ENCODE measurements at places on chromosomes 3 and 15. TPM values are rescaled to one million over a fixed set of nuclear protein-coding genes. Genes with fewer than 3 reads are reported as not detected.

The DGKG gene
- total RNA-seq: 11.6 TPM

The ZNF717 gene
- total RNA-seq: 13.2 TPM

The MAP2K1 gene
- 33.8 TPM for total RNA-seq

The ABTB1 gene
- 11.6 TPM for total RNA-seq

The LRRK1 gene
- 2.0 TPM for total RNA-seq

DNA sequence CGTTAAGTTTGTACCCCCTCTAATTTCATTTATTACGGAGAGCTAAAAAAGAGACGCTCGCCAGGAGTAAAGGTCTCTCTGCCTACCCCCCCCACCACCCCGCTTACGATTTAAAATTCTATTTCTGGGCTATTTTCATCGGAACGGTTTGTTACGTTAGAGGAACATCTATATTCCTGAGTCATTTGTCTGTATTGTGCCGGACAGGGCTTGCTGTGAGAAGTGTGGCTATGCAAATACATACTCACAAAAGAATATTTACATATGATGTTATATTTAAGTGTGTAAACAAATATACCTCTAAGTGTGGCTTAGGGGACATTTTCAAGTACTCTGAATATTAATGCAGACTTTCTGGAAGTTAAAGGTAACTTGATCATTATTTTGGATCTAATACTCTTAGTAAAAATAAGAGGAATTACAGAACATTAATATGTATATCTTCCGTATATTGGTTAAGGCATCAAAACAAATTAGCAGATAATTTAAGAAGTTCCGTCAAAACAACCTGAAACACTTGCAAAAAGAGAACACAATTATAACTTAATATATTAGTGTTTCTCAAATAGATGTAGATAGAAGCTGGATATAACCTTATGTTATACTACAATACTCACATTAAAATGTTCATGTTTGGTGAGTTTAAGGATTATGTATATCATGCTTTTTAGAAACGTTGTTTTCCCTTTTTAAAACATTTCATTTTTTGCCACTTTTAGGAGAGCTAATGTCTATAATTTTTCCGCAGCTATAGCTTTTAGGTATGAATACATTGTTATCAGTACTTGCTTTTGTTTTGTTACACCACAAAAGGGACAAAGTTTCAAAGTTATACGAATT lies 1.6 kb upstream of the SHOX2 start:
- H3K36me3 ChIP-seq: peaks cover 3% of the 10 kb centered on the region
- peak overlapping the region; percentile 84 for H3K4me3 ChIP-seq
- DNase-seq: no peak

- H3K4me3 ChIP-seq: no peak overlapping the region
- no peak for DNase-seq
- H3K27ac ChIP-seq: no peak overlapping the region
- no peaks in the 10 kb centered on the region for H3K4me1 ChIP-seq
Measured at GRCh38 chr3:36457667-36458066, 77.4 kb downstream of the STAC start.

GRCh38 chr3:42541079-42541478 lies 38.6 kb downstream of the VIPR1 start:
- H3K4me3 ChIP-seq: no peak overlapping the region
- peaks cover 3% of the 10 kb centered on the region for H3K27me3 ChIP-seq
- peaks cover 4% of the 10 kb centered on the region for H3K4me1 ChIP-seq
- no peaks in the 10 kb centered on the region for H3K36me3 ChIP-seq
- H3K27ac ChIP-seq: no peak overlapping the region

Measured in type B pancreatic cell (in vitro differentiated cells).